Amygdala (tissue), 56 donors: ENCODE measurements at places on chromosomes 3 and 15.

DNA sequence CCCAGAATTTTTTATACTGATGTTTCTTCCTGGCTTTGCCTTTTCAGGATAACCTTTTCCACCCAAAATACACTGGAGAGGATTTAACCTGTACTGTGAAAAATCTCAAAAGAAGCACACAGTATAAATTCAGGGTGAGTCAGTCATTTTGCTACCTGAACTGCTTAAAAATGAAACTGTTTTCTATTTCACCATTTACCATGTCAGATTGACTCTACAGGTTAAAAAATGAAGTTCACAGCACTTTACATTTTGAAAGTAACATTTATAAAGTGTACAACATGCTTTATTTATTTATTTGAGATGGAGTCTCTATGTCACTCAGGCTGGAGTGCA lies 115.2 kb downstream of the GHSR start:
- DNase-seq, result no peak

DNA sequence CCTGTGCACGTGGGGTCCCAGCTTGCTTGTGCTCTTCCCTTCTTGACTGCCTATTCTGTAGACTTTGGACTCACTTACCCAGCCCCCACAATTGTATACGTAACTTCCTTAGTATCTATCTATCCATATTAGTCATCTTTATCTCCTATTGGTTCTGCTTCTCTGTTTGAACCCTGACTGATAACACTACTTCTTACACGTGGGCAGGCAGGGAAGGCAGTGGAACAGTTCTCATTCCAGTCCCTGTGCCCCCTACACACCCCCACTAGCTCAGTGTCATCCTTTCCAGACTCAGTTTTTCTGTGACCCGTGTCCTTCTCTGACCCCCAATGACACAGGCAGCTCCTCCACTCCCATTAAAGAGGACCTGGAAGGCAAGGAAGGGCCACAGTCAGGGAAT lies 74.2 kb upstream of the FBN1 start:
- DNase-seq, result no peak

DNA sequence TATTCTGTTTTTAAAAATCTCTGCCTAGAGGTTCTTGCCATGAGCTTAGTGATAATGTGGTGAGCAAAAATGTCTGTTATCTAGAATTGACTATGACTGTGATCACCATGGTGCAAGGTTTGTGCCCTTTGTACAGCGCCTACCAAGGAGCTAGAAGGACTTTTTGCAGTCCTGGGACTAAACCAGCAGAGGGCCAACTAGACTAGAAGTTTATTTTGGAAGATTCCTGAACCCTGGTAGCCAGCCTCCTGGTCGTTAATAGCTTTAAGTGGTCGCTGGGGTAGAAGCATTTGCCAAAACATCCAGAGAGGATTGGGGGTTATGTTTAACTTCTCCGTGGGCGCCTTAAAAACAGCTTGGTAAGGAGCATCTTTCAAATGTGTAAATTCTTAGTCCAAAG lies 7.8 kb downstream of the SCG5 start:
- no peak for DNase-seq

DNA sequence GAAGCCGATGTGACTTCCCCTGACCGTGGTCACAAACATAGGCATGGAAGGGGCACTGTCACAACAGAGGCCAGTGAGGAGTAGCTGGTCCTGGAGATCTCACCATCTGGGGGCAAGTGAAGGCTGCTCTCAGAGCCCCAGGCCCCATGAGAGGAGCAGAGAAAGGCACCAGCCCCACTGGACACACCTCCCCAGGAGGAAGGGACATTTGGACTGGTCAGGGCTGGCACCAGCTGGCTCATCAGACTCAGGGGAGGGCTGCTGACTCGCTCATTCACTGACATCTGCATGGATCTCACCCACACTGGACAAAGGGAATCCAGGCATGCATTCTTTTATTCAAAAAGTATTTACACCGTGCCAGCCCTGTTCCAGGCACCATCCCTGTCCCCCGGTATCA lies 26.8 kb downstream of the ESYT3 start:
- DNase-seq, result no peak

DNA sequence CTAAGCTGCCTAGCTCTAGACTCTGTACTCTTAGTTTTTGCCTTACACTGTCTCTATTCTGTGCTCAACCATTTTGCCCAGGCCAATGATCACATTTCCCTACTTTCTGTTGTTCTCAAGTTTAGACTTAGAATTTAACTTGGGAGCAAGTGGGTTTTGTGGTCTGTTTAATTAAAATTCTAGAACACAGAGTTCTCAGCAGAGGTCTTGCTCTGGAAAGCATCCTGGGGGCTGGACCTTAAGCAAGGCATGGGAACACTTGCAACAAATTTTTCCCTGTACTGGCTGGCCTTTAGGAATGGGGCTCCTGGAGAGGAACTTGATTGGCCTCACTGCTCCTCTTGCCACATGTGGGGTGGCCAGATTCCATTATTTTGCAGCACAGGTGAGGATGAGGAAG lies 236.3 kb upstream of the LRTM1 start:
- no peak for DNase-seq

DNA sequence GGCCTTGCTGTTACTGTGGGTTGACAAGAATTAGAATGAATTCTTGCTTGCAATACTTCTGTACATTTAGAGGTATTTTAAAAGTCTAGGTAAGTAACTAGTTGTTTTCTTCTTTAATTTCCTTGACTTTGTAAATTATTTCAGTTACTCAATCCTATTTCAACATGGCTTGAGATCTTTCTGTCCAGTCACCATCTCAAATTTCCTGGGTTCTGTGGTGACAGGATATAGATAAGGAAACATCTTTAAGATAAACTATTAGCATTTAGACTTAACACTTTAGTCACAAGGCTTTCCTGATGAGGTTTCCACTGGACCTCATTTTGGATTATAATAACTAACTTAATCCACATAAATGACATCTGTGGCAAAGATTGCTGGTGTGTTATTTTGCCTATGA lies 195.9 kb upstream of the DPH6 start:
- no peak for DNase-seq

DNA sequence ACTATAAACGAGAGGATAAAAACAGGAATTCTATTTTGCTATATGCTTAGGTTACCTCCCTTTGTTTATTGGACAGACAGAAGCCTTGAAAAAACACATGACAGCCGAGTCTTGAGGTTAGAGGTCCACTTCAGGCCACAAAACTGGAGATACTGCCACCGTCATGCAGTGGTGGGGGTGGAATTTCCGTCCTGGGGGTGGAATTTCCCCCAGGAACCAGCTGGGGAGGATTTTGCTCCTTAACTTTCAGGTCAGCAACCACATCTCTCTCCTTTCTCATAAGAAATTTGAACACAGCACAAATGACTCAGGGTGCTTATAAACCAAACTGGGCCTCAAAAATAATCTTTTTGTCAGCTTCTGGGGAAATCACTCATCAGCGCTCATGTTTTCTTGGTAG lies 545.8 kb upstream of the ADAMTS9 start:
- no peak for DNase-seq

GRCh38 chr3:65508750-65509422 lies 529.8 kb downstream of the MAGI1 start:
- no peak for DNase-seq

DNA sequence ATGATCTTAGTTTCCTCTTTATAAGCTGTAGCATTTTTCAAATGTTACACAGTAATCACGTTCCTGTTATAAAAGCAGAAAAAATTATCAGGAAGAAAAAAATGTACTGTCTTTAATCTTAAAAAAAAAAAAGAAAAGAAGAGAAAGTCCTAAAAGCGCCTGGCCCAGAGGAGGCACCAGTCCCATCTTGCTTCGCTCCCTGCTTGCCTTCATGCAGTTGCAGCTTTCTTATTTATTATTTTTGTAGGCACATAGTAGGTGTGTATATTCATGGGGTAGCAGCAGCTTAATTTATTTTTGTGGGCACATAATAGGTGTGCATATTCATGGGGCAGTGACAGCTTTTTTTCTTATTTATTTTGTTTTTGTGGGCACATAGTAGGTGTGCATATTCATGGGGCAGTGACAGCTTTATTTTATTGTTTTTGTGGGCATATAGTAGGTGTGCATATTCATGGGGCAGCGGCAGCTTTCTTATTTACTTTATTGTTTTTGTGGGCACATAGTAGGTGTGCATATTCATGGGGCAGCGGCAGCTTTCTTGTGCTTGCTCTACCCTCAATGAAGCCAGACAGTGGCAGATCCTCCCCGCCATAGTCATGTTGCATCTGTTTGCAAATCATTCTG lies 5.5 kb upstream of the EHD4 start:
- no peak for DNase-seq

DNA sequence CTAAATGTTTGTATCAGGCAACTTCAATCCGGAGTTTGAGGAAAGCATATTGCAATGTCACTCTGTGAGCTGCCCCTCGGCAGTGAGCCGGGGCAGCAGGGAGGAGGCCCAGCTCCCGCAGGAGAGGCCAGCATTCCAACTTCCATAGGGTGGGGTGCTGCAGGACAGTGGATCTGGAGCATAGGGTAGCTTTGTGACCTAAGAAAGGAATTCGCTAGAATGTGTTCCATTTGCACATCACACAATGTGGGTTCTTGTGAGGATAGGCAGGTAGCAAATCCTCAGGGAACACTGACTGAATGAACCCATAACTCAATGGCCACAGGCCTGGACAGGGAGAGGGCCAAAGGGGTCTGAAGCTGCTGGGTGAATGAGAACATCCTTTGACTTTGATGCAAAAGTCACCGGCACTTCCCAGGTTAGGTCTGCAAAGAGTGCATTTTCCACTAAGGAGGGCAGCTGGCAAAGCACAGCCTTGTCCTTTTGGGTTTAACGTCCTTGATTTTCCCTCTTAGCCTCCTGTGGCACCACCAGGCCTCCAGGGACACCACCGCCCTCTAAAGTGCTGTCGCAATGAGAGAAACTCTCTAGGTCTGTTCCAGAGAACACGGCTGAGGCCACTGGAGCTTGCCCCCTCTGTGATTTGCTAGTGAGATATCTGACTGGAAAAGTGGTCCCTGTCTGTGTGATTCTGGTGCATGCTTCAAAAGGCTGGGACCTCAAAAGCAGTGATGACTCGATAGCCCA lies 36.2 kb downstream of the GABRB3 start:
- no peak for DNase-seq

- no peak for DNase-seq
These were observed 245.6 kb upstream of the TRIM42 start for GRCh38 chr3:140432229-140432669.

- no peak for DNase-seq
These were observed 33.2 kb downstream of the SLC25A26 start for GRCh38 chr3:66253790-66254620.

DNA sequence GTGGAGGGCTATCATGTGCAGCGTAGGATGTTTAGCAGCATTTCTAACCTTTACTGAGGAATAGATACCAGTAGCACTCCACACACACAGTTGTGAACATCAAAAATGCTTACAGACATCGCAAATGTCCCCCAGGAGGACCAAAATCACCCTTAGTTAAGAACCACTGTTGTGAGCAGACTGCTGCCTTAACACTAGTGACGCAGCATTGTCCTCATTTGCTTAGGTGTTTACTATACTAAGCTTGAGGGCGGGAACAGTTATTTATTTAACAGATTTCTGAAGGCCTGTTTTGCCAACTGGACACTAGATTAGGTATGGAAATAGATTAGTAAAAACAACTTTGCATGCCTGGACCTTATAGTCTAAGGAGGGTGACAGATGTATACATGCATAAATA lies 2.3 kb downstream of the PPP2R3A start:
- no peak for DNase-seq

- DNase-seq, result no peak
These were observed 655 bp downstream of the CYFIP1 start for GRCh38 chr15:22979238-22980188.

- DNase-seq, result no peak
These were observed 4.8 kb downstream of the LRRC58 start for GRCh38 chr3:120344349-120344748.

GRCh38 chr3:67288466-67289106 lies 290.5 kb downstream of the KBTBD8 start:
- DNase-seq, result no peak

- DNase-seq, result no peak
These were observed 308.0 kb upstream of the THRB start for GRCh38 chr3:24802614-24803013.

DNA sequence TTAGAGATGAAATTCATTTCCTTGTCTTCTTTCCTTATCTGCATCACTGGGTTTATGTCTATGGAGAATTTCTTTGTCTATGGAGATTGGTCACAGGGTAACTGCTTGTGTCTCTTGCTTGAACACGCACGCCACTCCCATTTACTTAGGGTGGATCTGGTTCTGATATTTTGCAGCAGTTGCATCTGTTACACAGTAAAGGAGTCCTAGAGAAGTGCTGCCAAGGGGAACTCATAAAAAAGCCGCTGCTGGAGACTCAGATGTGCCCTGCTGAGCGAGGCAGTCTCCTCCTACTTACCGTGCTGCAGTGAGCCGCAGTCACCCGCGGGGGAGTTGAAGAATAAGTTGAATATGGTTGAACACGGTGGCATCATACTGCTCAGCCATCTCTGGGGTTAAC lies 105.2 kb upstream of the KLHL25 start:
- DNase-seq, result no peak

GRCh38 chr3:16168211-16168610 lies 6.3 kb upstream of the GALNT15 start:
- no peak for DNase-seq

DNA sequence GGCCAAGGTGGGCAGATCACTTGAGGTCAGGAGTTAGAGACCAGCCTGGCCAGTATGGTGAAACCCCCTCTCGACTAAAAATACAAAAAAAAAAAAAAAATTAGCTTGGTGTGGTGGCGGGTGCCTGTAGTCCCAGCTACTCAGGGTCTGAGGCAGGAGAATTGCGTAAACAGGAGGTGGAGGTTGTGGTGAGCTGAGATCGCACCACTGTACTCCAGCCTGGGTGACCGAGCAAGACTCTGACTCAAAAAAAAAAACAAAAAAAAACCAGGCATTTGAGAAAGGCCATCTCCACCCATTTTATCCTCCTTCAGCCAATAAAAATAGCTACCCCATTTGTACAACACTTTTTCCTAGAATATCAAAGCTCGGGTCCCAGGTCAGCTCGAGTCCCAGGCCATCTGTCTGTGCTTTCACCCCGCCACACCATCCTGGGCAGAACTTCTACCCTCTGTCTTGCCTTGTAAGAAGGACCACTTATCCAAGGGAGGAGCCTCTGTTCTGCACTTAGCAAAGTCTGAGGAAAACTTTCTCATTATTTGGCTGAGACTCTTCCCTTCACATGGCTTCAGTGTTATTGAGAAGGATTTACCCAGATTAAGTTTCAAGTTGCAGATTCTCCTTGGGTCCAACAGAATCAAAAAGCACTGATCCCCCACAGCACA lies 99.1 kb downstream of the MESD start:
- DNase-seq, result no peak
